ENCODE measurements at places on chromosomes 1 and 21.
A peak's percentile ranks its signal among the peaks of the same experiment; 100 is the strongest.

- no peak for DNase-seq
Measured at GRCh38 chr1:57229998-57230397, 193.9 kb downstream of the DAB1 start.

DNA sequence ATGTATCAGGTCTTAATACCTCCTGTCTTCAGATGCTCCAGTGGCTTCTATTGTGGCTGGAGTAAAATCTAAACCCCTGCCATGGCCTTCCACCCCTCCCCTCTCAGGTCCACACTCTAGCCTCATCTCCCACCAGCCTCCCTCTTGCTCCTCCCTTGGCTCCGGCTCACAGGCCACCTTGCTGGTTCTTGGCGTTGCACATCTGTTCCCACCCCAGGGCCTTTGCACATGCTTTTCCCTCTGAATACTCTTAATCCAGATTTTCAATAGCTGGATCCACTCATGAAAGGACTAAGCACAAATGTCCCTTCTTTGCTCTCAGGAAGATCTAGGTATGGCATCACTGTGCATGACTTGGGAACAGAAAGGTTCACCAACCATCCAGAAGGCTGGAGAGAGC is 415.4 kb upstream of the VAMP3 start:
- DNase-seq: no peak

GRCh38 chr1:72326494-72326893 is 44.2 kb upstream of the NEGR1 start:
- no peak for DNase-seq

GRCh38 chr1:201254625-201255478 is 28.5 kb upstream of the PKP1 start:
- peak; percentile 79 for DNase-seq

GRCh38 chr1:25707280-25708016 is 90.9 kb downstream of the MAN1C1 start:
- DNase-seq: no peak

GRCh38 chr1:15410223-15410883 is 665 bp downstream of the EFHD2 start:
- peak; percentile 50 for DNase-seq

GRCh38 chr1:192974701-192975100 is 84.5 kb downstream of the UCHL5 start:
- DNase-seq: no peak

DNA sequence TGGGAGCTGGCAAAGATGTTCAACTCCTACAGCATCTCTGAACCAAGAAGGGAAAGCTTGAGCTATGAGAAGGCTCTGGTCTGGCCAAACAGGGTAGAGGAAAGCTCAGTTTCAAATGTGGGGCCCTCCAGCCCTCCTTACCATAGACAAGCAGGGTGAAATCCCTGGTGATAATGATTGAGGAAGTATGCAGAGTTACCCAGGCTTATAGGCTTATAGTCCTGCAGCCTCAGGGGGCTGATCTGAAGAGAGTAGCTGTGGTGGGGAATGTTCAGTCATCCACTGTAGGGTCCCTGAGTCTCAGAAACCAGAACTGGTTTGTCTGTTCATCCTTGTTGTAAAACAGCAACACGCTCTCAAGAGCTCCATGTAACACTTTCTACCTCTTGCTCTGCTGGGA is 19.8 kb upstream of the LY9 start:
- no peak for DNase-seq

DNA sequence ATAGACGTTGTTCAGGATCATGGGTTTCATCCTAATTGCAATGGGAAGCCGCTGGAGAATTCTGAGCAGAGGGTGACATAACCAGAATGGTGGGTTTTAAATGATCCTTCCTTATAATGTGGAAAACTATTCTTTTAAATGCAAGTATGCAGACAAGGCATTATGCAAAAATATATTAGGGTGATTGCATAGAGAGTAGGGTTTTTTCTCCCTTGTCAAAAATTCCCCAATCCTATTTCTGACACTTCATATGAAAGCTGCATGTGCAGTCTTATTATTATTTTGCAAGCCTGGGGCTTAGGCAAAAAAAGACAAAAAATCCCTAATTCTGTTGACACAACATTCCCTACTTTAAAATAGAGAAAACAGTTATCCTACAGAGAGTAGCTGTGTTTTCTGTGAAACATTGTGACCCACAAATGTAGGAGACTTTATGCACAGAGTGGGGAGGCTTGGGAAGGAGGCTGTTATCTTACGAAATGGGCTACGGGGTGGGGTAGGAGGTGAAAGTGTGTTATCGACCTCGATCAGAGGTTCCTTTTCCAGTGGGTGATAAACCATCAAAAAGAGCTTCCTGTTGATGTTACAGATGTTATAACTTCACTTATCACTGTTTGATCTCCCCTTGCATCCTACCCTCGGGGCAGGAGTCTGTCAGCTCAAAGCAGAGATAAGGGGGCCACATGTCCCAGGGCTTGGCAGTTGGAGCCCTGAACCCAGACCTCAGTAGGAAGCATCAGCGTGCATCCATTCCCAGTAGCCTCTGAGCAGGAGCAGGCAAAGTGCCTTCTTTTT is 27.2 kb downstream of the RHEX start:
- DNase-seq: no peak

DNA sequence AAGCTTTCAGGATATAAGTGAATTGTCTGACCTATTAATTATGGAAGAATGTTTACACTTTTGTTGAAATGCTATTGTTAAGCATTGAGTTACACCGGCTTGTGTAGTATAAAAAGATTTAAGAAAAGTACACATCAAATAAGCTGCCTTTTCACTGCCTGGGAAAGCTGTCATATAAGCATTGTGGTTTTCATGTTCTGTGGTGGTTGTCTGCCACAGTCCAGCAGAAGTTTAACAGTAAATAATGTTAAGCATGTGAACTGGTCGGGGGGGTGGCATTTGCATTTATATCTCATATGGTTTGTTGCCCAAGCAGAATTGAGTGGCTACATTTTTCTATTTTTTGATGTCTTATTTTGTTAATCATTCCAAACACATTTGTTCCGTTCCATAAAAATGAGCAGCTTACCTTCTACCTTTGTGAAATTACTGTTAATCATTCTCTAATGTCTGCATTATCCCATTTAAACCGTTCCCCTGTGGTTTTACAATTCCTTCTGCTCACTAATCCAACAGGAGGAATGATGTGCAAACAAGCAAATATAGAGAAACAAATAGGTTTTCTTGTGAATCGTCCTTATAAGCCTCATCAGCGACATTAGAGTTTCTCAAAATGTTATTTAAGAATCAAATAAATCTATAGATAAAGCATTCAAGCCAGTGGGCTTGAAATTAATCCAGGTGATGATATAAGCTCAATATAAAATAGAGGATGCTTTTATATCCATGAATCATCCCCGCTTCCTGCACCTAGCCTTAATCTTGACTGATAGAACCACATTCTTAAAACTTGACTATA is 160.8 kb upstream of the SAMSN1 start:
- no peak for DNase-seq

DNA sequence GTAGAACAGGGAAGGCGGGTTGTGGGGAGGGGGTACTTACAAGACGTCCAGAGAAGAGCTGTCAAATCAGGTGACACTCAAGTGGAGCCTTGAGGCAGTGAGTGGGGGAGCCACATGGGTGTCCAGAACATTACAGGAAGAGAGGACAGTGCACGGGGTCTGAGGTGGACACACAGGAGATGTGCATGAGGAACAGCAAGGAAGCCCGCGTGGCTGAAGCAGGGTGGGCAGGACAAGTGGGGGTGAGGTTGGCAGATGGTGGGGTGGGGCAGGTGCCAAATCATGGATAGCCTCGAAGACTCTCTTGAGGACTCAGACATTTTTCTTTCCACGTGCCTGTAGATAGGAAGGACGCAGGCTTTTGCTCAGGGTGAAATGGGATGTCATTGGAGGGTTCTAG is 921 bp downstream of the SMPDL3B start:
- peak; percentile 45 for DNase-seq

- no peak for DNase-seq
Measured at GRCh38 chr1:212970085-212970484, 19.7 kb downstream of the VASH2 start.

- DNase-seq: peak; percentile 67
Measured at GRCh38 chr1:19311503-19311930, 427 bp downstream of the AKR7A2 start.

DNA sequence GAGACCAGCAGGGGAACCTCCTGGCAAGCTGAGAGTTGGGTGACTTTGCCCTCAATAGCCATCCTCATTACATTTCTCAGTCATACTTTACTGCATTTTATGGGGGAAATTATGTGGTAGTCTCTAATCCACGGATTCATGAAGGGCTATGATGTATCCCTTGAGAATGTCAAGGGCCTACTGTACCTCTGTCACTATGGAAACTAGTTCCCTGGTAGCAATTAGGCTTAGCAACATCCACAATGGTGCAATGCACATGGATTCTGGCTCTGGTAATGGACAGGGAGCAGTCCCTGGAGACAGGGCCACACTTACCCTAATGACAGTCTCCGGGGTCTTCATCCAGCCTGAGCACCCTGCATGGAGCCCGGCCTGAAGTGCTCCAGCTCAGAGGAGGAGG is 26.5 kb downstream of the LRRN2 start:
- no peak for DNase-seq

GRCh38 chr1:59410457-59410856 is 113.6 kb downstream of the FGGY start:
- DNase-seq: no peak

DNA sequence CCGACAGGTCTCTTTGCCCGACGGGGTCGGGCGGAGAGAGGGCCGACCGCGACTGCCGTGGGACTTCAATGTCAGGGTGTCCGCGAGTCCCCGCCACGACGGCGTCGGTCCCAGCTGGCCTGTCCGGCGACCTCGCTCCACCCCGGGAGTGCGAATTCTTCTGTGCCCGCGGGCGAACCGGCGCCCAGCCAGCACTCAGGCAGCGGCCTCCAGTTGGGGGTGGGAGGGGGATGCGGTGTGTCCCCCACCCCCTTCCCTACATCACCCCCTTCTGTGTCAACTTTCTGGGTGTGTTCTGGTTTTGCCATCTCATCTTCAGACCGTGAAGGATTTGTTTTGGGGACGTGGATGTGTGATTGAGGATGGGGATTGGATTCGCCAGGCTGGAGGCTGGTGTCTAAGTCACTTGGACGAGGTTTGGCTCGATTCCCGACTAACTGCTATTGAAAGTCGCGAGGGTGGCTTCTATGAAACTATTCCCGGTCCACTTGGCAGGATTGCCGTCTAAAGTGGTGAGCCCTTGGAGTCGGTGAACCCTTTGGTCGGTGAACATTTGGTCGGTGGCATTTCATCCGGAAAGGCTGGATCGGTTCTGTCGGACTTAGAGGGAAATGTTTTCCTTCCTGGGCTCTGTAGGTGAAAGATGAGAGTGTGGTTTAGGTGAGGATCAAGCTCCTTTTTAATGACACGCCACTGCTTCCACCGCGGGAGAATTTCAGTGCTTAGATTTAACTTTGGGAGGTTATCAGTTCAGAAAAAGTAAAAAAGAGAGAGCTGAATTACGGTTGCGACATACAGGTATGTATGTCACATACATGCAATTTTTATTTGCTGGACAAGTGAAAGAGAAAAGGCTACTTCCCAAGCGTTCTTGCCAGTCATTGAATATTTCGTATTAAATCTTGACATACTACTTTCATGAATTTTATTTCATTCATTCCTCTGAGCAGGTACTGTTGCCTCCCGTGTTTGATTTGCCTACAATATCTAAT is 771 bp downstream of the ABCD3 start:
- DNase-seq: peak; percentile 61

DNA sequence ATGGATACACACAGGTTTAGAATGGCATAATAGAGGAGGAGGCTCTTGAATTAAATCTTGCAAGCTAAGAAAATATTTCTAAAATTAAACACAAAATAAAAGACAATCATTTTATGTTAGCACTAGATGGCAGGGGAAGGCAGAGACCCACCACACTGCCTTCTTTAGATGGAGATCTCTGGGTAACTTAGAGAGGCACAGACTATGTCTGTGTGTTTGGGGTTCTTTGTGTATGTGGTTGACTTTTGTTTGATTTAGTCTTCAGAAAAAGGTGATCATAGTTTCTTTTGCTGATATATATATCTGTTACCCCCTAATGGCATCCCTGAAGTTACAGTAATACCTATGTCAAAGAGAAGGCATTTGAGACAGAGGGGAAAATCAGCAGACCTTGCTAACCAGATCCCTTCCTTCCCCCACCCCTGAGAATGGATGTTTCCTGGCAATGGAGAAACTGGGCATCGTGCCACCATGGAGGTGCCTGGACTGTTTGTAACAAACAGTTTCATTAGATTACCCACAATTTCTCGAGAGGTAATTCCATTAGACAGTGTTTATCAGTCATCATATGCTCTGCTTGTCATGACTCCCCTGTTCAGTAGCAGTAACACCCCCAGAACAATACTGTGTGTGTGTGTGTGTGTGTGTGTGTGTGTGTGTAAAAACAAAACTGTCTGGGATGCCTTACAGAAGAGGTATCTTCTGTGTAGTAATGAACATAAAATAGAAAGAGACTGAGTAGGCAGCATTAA is 228.3 kb upstream of the DEPDC1 start:
- DNase-seq: no peak

DNA sequence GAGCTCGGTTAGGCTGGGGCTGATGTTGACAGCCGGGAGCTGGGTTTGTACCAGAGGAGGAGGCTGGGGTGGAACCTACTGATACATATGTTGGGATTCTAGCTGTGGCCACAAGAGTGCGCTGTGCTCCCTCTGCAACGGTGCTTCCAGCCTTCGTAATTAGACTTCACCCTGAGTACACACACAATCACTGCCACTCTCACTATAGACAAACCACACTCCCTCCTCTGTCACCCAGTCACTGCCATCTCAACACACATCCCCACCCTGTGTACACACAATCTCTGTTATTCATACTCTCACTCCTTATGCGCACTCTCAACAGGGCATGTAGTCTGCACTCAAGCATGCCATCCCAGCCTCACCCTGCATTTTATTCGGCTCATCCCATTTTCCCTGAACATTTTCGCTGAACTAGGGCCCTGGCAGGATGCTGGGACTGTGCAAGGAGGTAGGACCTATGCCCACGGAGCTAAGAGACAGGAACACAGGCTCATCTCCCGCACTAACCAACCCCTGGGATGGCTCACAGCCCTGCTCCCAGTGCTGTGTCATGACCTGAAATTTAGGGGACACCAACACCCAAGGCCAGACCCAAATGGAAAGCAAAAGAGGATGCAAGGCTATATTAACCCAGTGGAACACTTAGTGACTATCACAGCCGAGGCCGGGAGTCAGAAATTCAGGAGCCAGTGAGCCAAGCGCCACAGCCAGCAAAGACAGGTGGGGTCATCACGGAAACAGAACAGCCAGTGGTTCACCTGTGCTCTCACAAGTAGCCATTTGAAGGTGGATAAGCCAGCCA is 5.7 kb downstream of the GJB3 start:
- peak; percentile 82 for DNase-seq

GRCh38 chr1:62299426-62300200 is 19.6 kb downstream of the KANK4 start:
- peak; percentile 42 for DNase-seq

- no peak for DNase-seq
Measured at GRCh38 chr21:33824156-33824941, 91.3 kb downstream of the ATP5PO start.

DNA sequence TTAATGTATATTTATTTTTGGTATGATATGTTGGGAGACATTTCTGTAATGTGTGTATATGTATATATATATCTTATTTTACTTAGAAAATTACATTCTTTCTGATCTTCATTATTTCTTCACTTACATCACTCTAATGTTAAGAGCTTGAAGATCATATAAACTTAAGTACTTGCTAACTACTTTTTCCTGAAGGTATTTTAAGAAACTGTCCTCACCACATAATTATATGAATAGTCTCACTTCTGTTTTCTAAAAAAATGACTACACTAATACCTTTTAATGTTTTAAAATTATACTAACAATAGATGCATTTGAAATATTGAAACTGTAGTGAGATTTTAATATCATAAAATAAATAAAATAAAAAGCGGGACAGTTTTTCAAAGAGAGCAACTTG is 377.1 kb downstream of the LRRIQ3 start:
- DNase-seq: no peak

Measured in mucosa of descending colon (tissue), 3 donors.